Pancreas (tissue), 10 donors: ENCODE measurements at places on chromosomes 5 and 9. TPM values are rescaled to one million over a fixed set of nuclear protein-coding genes. Genes with fewer than 3 reads are reported as not detected.

The TAF11L9 gene
- total RNA-seq: not detected

The GRIA1 gene
- total RNA-seq: 0.04 TPM

The DBH gene
- total RNA-seq: not detected

GRCh38 chr5:71810471-71811195, 91.6 kb downstream of the CARTPT start:
- no peak for DNase-seq
- H3K4me1 ChIP-seq: no peaks in the 10 kb centered on the region
- no peaks in the 10 kb centered on the region for H3K36me3 ChIP-seq
- no peak overlapping the region for H3K4me3 ChIP-seq
- no peaks in the 10 kb centered on the region for H3K27me3 ChIP-seq

The NUTM2G gene
- total RNA-seq: not detected

GRCh38 chr5:489689-490080, 34.6 kb downstream of the SLC9A3 start:
- no peak for DNase-seq
- no peak overlapping the region for H3K4me3 ChIP-seq
- no peaks in the 10 kb centered on the region for H3K36me3 ChIP-seq
